Stimulated activated CD8-positive, alpha-beta memory T cell treated with anti-CD3 and anti-CD28 coated beads, Interleukin-2, amount 100 ng/mL, for 1 hour (primary cell): ENCODE measurements at places on chromosomes 11 and 22.

- DNase-seq = no peak
Measured at GRCh38 chr11:46701078-46701654, 335 bp downstream of the ZNF408 start.

- DNase-seq = no peak
Measured at GRCh38 chr11:112963368-112963955, 2.2 kb downstream of the NCAM1 start.

DNA sequence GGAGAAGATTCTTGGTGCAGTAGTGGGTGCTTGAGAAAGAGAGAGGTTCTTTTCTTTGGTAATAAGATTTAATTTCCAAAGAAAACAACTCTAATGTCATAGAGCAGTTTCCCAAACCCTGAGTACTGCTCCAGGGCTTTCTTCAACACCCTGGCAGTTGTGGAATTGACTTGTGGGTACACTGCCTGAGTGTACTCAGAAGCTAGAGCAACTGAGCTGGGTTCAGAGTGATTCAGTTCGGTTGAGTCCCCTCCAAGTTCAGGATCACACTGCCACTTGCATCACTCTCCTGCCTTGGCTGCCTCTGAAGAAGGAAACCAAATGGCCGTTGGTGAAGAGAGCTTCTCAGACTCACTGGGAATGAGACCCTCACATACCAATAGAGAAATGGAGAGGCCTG is 5.3 kb downstream of the DMC1 start:
- no peak for DNase-seq

- DNase-seq = no peak
Measured at GRCh38 chr11:123272565-123272964, 77.5 kb upstream of the CLMP start.
